ENCODE measurements at places on chromosomes 7 and 10. TPM values are rescaled to one million over a fixed set of nuclear protein-coding genes. Genes with fewer than 3 reads are reported as not detected.

DNA sequence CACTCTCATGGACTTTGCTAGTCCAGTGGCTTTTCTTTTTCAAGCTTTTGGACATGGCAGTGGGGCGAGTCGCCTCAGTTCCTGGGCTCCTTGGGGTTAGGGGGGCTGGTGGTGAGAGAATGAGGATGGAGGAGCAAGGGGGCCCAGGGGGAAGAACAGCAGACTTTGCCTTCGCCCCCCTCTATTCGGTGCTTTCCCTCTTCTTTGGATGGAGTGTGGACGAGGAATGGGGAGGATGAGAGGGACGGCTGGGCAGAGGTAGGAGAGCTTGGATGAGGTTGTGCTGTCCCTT is 255 bp downstream of the MAGI2 start:
- no peak for DNase-seq

- DNase-seq = no peak
Measured at GRCh38 chr10:62249957-62250356, 18.7 kb downstream of the RTKN2 start.

- DNase-seq = no peak
Measured at GRCh38 chr10:102555781-102556328, 52.1 kb downstream of the SUFU start.

DNA sequence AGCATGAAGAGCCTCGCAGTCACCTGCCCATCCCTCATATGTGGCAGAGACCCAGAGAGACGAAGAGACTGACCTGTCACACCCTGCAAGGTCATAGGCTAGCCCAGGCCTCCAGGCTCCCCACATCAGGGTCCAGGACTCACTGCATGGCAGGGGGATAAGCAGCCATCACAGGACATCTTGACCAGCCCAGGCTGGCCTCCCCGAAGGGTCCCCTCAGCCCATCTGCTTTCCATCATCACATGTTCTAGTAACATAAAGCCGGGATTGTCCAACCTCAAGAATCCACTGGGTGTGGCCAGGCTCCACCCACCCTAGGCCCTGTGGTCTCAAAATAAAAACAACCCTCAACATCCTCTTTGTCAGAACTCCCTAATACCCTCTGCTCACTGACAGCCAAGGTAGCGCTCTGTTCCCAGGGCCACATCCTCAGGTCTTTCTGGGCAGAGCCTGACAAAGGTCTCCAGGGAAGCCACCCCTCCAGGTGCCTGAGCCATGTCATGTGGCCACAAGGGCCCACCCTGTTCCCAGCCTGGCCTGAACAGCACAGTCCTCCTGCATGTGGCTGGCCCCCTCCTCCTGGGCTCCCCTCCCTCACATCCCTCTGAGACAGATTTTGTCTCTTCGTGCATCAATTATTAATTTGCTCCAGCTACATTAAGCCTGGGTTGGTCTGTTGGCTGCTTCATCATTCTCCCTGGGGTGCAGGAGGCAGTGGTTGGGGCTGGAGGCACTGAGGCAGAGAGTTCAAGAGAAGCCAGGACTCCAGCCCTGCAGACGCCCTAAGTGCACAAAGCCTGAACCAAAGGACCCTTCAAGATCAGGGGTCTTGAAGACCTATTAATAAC is 131.8 kb upstream of the UNC5B start:
- DNase-seq = peak; percentile 15

DNA sequence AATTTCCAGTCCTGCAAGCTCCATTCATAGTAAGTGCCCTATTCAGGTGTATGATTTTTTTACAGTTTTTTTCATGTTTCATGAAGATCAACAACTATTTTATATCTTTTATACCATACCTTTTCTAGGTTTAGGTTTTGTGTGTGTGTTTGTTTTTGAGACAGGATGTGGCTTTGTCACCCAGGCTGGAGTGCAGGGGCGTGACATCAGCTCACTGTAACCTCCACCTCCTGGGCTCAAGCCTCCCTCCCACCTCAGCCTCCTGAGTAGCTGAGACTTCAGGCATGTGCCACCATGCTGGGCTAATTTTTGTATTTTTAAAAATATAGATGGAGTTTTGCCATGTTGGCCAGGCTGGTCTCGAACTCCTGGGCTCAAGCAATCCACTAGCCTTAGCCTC is 35.0 kb downstream of the ARMH3 start:
- no peak for DNase-seq

GRCh38 chr7:27689591-27690164 is 27.0 kb upstream of the HIBADH start:
- no peak for DNase-seq

DNA sequence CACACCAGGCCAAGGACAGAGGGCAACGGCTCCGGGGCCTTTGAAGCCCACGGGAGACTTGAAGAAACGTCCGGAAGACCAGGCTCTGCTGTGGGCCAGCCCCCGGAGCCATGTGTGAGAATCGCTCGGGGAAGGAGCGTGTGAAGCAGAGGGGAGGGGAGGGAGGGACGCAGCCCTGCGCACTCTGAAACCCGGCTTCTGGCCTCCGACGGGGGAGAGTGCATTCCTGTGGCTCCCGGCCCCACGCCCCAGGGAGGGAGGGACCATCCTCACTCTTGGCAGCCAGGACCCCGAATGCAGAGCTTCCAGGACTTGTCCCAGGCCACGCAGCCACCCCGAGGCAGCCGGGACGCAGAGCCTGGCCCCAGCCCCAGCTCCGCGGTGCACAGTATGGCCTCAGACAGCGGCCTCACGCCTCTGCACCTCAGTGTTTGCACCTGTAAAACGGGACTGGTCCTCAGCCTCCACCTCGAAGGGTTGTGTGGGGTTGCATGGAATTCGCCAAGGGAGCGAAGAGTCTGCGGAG is 67.4 kb downstream of the PDGFA start:
- DNase-seq = no peak

- no peak for DNase-seq
Measured at GRCh38 chr10:24210501-24210900, 1.6 kb downstream of the KIAA1217 start.

DNA sequence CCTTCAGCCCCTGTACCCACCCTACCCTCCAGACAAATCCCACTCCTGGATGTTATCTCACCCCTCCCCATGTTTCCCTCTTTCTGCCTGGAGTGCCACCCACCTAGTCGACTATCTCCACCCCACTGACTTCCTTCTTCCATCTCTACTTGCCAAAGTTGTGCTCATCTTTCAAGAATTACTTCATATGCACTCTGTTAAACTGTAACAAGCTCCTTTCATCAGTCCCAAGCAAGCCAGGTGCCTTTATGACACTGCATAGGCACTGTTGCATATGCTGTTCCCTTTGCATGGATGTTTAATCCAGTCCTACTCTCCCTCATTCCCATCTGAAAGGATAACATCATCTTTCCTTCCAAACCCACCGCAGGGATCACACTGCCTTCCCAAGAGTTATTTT is 8.9 kb upstream of the CDK1 start:
- DNase-seq = no peak

DNA sequence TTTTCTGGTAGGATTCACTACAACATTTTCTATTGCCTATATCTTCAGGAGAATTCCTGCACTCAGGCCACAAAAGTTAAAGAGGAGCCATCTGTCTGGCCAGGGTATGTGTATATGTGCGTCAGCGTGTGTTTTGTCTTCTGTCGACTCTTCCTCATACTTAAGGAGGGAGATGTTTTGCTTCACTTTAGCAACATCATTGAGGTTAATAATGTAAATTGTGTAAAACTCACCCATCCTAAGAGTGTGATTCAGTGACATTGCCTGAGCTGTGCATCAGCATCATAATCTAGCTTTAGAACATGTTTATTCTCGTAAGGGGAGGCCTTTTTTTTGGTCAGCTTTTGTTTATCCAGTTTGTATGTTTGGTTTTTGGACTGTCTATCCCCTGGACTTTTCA is 23.7 kb downstream of the FBH1 start:
- DNase-seq = no peak

GRCh38 chr10:88670497-88670896 is 6.3 kb downstream of the LIPF start:
- no peak for DNase-seq

GRCh38 chr10:13526948-13527863 is 1.6 kb downstream of the BEND7 start:
- DNase-seq = no peak

GRCh38 chr7:140142031-140142430 is 34.8 kb downstream of the KDM7A start:
- DNase-seq = no peak

GRCh38 chr10:66752714-66753113 is 173.1 kb upstream of the LRRTM3 start:
- no peak for DNase-seq

DNA sequence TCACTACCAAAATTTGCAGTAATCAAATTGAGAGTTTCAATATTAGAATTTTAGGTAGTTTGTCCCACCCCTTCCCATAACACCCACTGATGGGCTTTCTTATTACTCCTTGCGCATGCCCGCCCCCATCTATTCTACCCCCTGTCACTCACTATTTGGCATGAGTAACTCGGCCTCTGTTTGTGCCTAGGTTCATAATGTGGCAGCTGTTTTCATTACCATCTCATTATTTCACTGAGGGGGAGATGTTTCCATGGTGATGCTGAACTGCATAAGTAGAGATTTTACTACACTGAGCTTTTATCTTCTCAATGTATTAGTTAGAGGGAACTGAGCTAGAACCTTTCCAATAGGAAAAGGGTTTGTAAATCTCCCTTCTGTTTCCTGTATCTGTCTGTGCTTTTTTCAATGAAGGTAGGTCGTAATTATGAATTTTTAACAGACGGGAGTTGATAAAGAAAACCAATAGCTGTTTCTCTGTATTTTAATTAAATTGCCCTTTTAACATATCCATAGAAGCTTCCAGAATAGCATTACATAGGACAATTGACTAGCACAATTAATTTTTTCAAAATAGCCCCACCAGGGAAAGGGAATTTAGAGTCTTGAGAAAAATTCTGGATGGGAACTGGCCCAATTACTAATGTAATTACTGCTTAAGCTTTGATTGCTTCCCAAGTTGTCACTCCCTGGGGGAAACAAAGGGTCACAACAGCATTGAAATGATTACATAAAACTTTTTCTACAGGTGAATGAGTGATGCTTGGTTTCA is 33.4 kb downstream of the PRPS1L1 start:
- no peak for DNase-seq

- no peak for DNase-seq
Measured at GRCh38 chr7:12607134-12607533, 36.6 kb downstream of the SCIN start.

DNA sequence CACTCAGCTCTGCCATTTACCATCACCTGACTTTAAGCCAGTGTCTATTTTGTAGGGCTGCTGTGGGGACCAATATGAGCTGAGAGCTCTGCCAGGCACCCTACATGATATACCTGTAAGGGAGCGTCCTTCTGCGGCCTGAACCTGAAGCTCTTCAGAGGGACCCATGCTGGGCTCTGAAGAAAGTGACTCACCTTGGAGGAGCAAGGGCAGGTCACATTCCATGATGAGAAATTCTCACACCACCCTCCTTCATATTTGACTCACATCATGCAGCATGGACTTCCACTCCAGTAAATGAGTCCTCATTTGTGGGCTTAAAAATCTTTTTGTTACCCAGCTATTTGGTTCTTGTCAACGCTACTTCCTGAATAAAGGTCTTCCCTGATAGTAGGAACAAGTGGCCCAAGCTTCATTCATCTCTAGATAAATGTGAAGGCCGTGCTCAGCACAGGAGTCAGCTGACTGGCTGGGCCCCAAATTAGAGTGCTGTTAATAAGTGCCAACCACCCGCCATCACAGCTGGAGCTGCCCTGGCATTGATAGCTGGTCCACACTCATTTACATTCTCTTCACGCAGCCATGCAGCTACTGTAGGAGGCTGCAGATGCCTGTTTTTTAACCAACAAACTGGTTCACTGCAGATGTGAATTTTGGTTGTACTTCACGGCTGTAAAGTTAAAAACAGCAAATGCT is 78.4 kb downstream of the RNF216 start:
- DNase-seq = no peak

- no peak for DNase-seq
Measured at GRCh38 chr7:21543528-21544302, 876 bp downstream of the DNAH11 start.

DNA sequence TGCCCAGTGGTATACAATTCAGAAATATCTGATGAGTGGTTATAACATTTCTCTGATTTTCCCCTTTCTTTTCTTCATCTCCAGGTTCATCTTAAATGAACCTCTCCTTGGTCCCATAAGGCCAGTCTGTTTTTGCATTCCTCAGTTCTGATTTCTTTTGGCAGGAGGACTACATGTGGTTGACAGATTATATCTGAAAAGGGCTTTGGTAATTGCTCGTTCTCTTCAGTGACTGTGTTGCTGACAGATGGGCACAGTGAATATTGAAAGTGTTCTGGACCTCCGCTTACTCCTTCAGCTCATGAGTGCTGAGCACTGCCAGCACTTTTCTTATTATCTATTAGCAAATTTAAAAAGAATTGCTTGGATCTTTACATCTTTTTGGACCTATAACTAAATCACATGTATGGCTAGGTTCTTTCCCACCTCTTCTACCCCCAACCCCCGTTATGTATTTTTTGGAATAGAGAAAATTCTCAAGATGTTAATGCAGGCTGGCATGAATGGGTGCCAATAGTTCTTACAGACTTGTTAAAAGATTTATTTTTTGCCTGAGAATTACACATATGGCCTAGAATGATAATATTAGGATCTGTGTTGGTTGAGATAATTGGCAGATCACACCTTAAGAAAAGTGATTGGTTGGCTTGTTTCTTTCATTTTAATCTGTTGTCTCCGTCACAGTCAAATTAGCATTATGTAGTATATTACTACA is 323.0 kb downstream of the EXOC4 start:
- no peak for DNase-seq

DNA sequence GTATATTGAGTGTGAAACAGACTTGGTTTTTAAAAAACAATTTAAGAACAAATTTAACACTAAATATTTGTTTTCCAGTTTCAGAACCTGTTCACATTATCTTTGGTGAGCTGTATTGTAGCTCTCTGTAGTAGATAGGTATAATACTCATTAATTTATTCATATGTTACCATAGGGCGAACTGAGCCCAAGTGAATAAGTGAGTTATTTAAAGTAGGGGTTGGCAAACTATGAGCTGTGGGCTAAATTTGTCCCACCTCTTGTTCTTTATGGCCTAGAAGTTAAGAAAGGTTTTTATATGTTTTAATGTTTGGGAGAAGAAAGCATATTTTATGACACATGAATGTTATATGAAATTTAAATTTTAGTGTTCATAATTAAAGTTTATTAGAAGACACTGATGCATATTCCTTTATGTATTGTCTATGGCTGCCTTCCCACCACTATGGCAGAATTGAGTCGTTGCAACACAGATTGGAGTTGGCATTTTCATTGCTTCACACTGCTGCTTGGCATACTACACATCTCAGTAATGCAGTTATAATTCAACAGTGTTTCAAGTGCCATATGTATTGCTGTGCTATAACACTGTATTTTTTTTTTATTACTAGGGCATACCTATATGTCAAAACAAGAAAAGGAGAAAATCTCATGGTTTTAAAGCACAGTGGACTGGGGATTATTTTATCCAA is 146.5 kb downstream of the ADK start:
- no peak for DNase-seq

GRCh38 chr7:25735674-25736242 is 416.2 kb upstream of the NFE2L3 start:
- DNase-seq = no peak

FAM241B gene
- total RNA-seq = 8.0 TPM

NEUROG3 gene
- 0.22 TPM for total RNA-seq

UCN3 gene
- total RNA-seq = not detected

DDX56 gene
- 94.1 TPM for total RNA-seq

CTAGE4 gene
- 1.0 TPM for total RNA-seq

GDF2 gene
- total RNA-seq = not detected

SPDYE2 gene
- total RNA-seq = not detected

CDNF gene
- total RNA-seq = 1.0 TPM

HELLS gene
- total RNA-seq = 98.1 TPM

CAMK2B gene
- total RNA-seq = 0.11 TPM

HECW1 gene
- total RNA-seq = not detected

LDB3 gene
- total RNA-seq = not detected

PAPOLB gene
- total RNA-seq = not detected

FXYD4 gene
- not detected for total RNA-seq

CASD1 gene
- total RNA-seq = 17.5 TPM

CYP3A5 gene
- total RNA-seq = not detected
